ENCODE measurements at places on chromosomes 12 and 14. TPM values are rescaled to one million over a fixed set of nuclear protein-coding genes. Genes with fewer than 3 reads are reported as not detected.

DNA sequence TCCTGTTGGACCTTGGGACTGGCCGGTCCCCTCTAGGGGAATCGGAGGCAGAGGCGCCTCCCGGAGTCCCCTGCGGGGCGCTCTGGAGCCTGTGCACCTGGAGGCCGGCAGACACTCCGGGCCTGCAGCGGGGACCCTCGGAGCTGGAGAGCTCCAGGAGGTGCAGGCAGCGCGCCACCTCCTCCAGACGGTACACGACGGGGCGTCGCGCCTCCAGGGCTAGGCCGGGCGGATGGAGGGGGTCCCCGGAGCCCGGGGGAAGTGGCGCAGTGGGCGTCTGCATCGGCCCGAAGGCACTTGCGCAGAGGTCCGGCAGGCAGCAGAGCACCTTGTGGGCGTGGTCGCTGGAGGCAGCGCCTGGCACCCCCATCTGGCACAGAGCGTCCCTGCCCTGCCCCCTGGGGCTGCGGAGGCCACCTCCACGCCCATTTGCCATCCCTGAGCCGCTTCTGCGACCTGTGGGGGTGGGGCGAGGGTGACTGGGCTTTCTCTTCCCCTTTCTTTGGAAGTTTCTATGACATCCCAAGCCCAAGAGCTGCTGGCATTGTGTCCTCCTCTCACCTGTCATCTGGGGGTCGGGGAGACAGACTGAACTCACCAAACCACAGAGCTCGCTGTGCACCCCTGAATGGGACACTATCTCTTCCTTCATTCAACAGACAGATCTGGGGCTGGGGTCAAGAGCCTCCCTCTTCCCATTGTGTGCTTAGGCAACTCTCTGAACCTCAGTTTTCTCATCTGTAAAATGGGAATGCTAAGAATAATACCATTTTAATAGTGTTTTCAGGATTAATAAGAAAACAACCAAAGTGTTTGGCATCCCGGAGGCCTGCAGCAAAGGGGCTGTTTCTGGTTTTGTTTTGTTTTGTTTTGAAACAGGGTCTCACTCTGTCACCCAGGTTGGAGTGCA lies 37.5 kb upstream of the CORO1C start:
- peak overlapping the region; percentile 36 for H3K4me3 ChIP-seq
- H3K27ac ChIP-seq = no peak overlapping the region
- H3K27me3 ChIP-seq = no peaks in the 10 kb centered on the region
- H3K36me3 ChIP-seq = no peaks in the 10 kb centered on the region
- peak; percentile 72 for DNase-seq

DNA sequence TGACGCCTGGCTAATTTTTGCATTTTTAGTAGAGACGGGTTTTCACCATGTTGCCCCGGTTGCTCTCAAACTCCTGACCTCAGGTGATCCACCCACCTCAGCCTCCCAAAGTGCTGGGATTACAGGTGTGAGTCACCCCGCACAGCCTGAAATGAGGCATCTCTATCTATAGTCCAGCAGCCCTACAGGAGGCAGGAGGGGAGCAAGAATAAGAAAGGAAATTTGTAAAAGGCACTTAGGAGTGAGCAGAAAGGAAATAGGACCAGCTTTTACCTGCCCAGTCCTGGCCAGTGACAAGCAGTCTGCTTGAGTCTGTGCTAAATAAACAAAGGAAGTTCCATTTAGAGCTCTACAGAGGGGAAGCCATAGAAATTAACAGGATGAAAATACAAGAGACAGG lies 15.0 kb upstream of the PSMA6 start:
- DNase-seq = no peak
- no peak overlapping the region for H3K4me3 ChIP-seq
- no peaks in the 10 kb centered on the region for H3K36me3 ChIP-seq
- H3K4me1 ChIP-seq = no peaks in the 10 kb centered on the region
- no peak overlapping the region for H3K27ac ChIP-seq

DNA sequence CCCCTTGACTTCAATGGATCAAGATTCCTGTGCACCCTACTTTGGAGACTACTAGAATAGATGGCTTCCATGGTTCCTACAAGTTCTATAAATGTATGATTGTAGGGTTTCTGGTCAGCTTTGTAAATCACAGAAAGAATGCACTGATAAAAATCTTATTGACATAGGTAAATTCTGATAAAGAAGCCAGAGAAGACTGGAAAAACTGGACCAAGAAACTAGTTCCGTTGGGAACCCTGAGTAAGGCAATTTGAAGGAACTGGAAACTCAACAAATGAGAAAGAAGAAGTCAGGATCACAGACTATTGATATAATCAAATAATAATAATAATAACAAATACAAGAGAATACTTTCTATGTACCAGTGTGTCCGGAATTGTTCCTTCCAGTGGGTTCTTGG lies 15.4 kb upstream of the MGST1 start:
- no peaks in the 10 kb centered on the region for H3K36me3 ChIP-seq
- H3K27me3 ChIP-seq = no peaks in the 10 kb centered on the region
- H3K4me1 ChIP-seq = no peaks in the 10 kb centered on the region
- H3K27ac ChIP-seq = no peak overlapping the region
- no peak overlapping the region for H3K4me3 ChIP-seq

DNA sequence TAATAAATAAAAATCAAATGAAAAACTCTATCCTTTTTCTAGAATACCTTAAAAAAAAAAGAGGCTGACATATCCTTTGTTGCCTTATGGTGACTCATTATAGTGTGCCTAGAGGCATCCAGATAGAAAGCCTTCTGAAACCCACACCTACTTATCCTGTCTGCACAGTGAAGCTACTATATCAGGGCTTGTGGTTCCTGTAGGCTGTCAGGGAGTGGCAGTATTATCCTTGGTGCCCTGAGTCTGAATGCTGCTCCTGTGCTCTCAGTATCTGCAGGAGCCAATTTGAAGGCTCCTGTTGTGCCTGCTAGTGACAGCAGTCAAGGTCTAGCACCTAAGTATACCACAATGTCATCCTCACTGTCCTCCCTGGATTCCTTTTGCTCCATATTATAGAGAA lies 168.4 kb upstream of the AVPR1A start:
- H3K4me1 ChIP-seq = no peaks in the 10 kb centered on the region
- no peak overlapping the region for H3K27ac ChIP-seq
- H3K36me3 ChIP-seq = no peaks in the 10 kb centered on the region
- H3K27me3 ChIP-seq = no peaks in the 10 kb centered on the region
- no peak for DNase-seq
- no peak overlapping the region for H3K4me3 ChIP-seq

DNA sequence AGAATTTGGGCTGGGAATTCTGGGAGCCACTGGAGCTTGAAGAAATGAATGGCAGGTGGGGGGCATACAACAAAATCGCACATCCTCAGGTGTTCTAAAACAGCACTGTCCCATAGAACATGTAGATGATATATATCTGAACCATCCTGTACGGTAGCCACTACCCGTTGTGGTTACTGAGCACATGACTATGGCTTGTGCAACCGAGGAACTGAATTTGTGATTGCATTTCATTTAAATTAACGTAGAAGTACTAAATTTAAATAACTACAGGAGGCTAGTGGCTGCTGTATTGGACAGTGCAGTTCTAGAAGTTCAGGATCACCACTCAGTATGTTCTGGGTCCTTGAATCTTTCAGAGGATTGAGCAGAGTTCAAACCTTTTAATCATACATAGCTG lies 172.4 kb downstream of the PHETA1 start:
- DNase-seq = no peak
- no peaks in the 10 kb centered on the region for H3K27me3 ChIP-seq
- H3K4me1 ChIP-seq = no peaks in the 10 kb centered on the region
- no peak overlapping the region for H3K27ac ChIP-seq

GRCh38 chr14:69316449-69317101 lies 56.6 kb downstream of the GALNT16 start:
- no peaks in the 10 kb centered on the region for H3K4me1 ChIP-seq
- no peak overlapping the region for H3K4me3 ChIP-seq
- no peak overlapping the region for H3K27ac ChIP-seq
- no peak for DNase-seq

GRCh38 chr12:7155471-7156034 lies 25.4 kb downstream of the CLSTN3 start:
- no peaks in the 10 kb centered on the region for H3K27me3 ChIP-seq
- no peaks in the 10 kb centered on the region for H3K4me1 ChIP-seq
- no peak overlapping the region for H3K27ac ChIP-seq
- no peaks in the 10 kb centered on the region for H3K36me3 ChIP-seq
- DNase-seq = no peak

DNA sequence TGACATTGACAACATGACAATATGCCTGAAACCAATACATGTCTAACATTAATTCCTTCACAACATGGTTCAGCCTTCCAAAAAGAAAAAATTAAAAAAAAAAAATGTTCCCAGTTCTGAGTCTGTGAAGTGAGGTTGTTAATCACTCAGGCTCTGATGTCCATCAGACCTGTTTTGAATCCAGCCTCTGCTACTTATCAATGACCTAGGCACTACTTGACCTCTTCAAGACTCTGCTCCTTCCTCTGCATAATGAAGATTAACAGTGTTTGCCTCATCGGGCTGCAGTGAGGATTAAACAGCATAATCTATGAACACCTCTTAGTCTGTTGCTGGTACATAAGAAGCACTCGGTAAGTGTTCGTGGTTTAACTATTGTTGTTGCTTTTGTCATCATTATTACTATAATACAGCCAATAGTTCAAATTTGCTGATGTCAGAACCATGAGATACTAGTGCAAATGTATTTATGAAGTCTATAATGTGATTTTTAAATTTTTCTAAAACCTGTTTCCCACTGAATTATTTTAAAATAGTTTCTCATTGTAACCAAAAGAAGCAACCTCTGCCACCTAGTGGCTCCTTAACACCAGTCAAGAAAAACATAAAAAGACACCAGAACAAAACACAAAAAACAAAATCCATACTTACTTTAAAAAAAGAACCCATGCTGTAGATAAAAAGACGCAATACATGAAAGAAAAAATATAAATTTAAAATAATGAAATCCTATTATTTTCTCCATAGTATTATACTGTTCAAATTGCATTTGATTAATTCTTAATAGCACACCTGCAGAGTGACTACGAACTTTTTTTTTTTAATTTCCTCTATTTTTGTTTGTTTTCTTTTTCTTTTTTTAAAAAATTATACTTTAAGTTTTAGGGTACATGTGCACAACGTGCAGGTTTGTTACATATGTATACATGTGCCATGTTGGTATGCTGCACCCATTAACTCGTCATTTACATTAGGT lies 20.3 kb upstream of the TMX1 start:
- H3K27ac ChIP-seq = no peak overlapping the region
- H3K4me3 ChIP-seq = no peak overlapping the region
- no peak for DNase-seq
- H3K36me3 ChIP-seq = no peaks in the 10 kb centered on the region
- H3K4me1 ChIP-seq = no peaks in the 10 kb centered on the region
- no peaks in the 10 kb centered on the region for H3K27me3 ChIP-seq

- no peak overlapping the region for H3K4me3 ChIP-seq
- DNase-seq = no peak
- H3K27me3 ChIP-seq = no peaks in the 10 kb centered on the region
- no peak overlapping the region for H3K27ac ChIP-seq
- H3K4me1 ChIP-seq = no peaks in the 10 kb centered on the region
Observed at GRCh38 chr14:53567236-53567780, 389.3 kb downstream of the BMP4 start.

DNA sequence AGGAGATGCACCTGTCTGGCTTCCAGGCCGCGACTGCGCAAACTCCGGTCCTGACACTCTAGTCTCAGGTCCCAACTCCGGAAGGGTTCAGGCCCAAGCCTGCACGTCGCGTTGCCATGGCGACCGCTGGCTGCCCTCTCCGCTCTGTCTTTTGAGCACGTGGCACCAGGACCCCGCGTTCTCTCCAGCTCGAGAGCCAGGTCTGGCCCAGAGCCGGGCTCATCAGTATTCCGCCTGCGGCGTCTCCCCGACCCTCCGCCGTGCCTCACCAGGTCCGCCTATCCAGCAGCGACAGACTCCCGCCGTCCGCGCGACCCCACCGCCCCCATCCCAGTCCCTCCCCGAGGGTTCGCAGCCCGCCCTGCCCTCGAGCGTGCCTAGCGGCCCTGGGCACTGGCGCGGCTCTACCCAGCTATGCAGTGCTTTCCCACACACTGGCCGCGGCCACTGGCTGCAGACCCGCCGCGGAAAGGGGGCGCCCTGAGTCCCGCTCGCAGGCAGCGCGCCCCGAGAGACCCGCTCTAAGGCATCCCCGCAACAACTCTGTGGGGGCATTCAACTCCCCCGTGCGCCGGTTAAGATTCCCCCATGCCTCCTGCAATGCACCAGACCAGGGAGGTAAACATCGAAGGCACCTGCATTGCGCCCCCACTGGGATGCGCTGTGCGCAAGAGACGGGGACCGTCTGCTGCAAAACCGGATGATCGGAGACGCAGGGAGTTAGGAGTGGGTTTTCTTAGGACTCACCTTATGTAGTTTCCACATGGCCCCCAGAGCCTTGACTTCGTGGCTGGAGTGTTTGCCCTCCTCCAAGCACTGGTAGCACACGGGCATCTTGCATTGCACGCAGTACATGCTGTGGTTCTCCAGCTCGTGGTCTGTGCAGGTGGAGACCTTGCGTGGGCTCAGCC lies 1.3 kb downstream of the TRIM9 start:
- peak overlapping the region; percentile 63 for H3K4me3 ChIP-seq
- H3K4me1 ChIP-seq = peaks cover 16% of the 10 kb centered on the region
- peaks cover 17% of the 10 kb centered on the region for H3K27me3 ChIP-seq
- no peak overlapping the region for H3K27ac ChIP-seq

DNA sequence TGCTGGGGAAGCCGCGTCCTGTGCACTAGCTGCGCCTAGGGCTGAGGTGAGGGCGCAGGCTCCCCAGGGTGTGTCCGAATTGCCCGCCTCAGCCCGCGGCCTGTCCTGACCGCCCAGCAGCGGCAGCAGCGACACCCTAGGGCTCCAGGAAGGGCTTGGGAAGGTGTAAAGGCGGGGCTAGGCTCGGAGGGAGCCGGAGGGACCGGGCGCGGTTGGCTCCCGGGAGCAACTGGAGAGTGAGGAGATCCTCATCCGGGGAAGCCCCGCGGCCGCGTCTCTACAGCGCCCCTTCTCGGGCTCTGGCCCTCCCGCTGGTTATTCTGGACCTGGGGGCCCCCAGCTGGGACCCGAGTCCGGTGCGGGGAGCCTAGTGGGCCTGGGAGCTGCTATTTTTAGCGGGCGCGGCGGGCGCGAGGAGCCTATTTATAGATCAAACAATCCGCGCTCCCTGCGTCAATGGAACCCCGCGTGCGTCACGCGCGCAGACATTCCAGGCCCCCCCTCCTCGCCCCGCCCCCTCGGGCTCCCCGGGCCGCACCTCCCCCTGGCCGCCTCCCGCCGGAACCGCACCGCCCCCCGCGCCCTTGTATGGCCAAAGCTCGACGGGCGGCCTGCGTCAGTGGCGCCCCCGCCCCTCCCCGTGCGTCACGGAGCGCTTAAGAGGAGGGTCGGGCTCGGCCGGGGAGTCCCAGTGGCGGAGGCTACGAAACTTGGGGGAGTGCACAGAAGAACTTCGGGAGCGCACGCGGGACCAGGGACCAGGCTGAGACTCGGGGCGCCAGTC lies at the start of gene NR4A1:
Gene NR4A1, plus strand, starts transcription at position 685 of the 784 bp plus-strand sequence. CDS start 2,887 bp downstream, outside the sequence.
- H3K36me3 ChIP-seq = no peaks in the 10 kb centered on the region
- peak within 1 kb of the TSS; percentile 95 for H3K27ac ChIP-seq
- DNase-seq = peak; percentile 99
- peaks cover 11% of the 10 kb centered on the region for H3K4me1 ChIP-seq

The NUDT14 gene
- 40.8 TPM for total RNA-seq

The OR4M1 gene
- not detected for total RNA-seq

The CCDC60 gene
- 1.3 TPM for total RNA-seq

The MYH7 gene
- 1.2 TPM for total RNA-seq

Measured in colonic mucosa (tissue), 4 donors.